ENCODE measurements at places on chromosomes 16 and 17.

- no peak for DNase-seq
These were observed 13.6 kb downstream of the CHD9 start for GRCh38 chr16:53068423-53068833.

GRCh38 chr16:86850670-86851069 lies 272.3 kb downstream of the FOXL1 start:
- no peak for DNase-seq

- no peak for DNase-seq
These were observed 38.2 kb downstream of the PSME3IP1 start for GRCh38 chr16:57147381-57148221.

DNA sequence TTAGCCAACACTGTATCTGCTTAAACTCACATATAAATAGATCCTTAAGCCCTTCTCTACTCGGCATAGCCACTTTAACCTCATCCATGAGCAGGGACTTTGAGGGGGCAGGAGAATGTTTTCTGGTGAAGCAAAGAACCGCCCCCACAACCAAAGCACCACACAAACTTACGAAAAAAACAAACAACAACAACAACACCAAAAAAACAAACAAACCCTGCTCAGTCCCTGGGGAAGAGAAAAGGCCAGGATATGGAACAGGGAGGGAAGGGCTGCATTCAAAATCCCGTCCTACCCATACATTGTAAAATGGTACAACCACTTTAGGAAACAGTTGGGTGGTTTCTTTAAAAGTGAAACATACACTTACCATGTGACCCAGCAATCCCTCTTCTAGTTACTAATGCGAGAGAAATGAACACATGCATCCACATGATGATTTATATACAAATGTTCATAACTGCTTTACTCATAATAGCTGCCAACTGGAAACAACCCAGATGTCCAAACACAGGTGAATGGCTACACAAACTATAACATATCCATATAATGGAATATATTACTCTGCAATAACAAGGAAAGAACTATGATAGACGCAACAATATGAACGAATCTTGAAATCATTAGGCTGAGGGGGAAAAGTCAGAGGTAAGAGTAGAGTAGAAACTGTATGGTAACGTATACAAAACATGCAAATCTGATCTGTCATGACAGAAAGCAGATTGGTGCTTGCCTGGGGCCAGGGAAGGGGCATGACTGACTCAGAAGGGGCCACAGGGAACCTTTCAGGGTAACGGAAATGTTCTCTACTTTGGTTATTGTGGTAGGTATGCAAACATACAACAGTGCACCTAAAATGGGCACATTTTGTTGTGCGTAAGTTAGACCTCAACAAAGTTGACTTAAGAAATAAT lies 37.7 kb upstream of the TOB1 start:
- no peak for DNase-seq

DNA sequence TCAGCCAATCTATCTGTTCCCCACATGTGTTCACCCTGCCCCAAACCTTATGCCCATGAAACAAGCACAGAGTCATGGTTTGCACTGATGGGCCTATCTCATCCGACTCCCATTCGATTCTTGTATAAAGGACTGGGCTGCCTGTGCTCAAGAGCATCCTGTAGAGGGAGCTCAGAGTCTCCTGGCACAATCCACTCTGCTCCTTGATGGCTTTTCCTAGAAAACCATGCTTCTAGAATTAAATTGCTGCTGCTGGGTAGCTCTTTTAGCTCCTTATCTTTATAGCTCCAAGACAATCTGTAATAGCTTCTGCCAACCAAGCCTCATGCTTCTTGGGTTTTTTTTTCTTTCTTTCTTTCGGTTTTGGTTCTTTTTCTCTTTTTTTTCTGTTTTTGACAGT lies 9.7 kb downstream of the ZNF19 start:
- no peak for DNase-seq

DNA sequence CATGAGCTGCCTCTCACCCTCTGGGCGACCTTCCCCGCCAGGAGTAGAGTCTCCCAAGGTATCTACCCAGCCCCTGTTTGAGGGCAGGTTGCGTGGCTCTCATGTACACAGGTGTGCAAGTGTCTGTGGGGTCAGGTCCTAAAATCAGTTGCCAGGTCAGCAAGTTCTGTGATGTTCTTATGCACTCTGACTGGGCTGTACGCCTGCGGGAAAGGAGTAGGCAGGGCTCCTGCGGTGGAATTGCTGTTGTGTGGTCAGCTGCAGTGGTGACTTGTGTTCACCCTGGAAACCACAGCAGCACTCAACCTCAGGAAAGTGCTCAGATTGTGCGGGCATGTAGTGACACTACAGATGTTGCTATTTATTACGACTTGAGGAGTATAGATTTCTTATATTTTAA lies 19.4 kb downstream of the NARF start:
- no peak for DNase-seq

GRCh38 chr17:64502809-64503208 lies 3.3 kb downstream of the DDX5 start:
- DNase-seq = no peak

- DNase-seq = no peak
These were observed 191.8 kb upstream of the HSBP1 start for GRCh38 chr16:83615953-83616350.

- DNase-seq = no peak
These were observed 42.1 kb downstream of the TBC1D16 start for GRCh38 chr17:79993390-79994227.

DNA sequence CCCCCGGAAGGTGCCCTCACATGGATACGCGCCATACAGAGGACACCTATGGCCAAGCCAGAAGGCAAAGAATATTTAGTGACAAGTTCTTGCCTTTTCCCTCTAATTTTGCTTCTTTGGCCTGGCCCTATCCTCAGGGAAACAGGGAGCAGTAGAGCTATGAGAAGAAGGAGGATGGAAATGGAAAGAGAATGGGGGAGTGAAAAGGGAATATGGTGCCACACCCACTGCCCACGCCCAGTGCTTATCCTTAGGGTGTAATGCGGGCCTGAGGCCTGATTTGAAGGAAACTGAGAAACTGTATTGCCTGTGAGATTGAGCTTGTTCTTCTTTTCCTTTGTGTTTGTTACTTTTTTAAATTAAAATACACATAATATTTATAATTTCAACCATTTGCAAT lies 255.1 kb downstream of the HS3ST3A1 start:
- DNase-seq = no peak

DNA sequence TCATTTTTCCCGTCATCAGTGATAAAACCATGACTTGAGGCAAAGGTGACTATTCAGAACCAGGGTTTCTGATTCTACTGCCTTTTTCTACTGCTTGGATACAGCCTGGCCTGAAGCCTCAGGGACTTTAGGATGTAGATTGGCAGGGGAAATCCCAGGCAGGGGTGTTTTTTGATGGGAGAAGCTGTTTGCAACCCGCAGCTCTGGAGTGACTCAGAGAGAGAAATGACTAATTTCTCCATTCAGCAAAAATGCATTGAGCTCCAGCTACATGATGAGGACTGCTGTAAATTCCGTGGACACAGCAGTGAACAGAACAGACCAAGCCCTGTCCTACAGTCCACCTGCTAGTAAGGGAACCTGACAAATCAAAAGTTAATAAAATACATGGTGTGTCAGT lies 560.6 kb downstream of the CDH13 start:
- peak; percentile 56 for DNase-seq

GRCh38 chr16:21260870-21261791 lies 17.0 kb downstream of the CRYM start:
- DNase-seq = peak; percentile 94

GRCh38 chr17:51629232-51629631 lies 368.9 kb downstream of the UTP18 start:
- no peak for DNase-seq

GRCh38 chr16:58409316-58409973 lies 17.2 kb downstream of the GINS3 start:
- peak; percentile 98 for DNase-seq

- no peak for DNase-seq
These were observed 14.5 kb downstream of the CD2BP2 start for GRCh38 chr16:30340621-30341020.

- DNase-seq = no peak
These were observed 73.7 kb downstream of the C16orf95 start for GRCh38 chr16:87243478-87243877.

- DNase-seq = no peak
These were observed 36.1 kb upstream of the HELZ start for GRCh38 chr17:67281053-67281452.

- no peak for DNase-seq
These were observed 17.0 kb upstream of the TMEM132E start for GRCh38 chr17:34562387-34562786.

DNA sequence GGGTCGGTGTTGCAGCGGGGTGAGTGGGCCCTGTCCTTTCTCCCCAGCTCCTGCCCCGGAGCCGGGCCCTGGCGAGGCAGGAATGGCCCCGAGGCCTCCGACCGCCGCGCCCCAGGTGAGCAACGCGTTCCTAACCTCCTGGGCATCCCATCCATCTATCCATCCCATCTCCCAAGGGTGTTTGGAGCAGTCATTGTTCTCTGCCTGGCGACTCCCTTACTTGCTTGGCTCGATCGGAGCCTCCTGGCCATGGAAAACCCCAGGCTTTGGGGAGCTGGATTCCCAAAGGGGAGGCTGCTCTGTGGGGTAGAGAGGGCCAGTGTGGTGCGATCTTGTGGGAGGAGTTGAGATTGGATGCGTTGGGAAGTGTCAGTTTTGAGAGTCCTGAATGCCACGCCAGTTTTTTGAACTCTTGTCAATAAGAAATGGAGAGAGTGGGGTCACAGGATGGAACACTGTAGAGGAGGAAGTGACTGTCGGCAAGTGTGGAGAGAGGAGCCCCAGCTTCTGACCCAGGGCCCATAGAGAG lies 684 bp downstream of the ZFP90 start:
- no peak for DNase-seq

DNA sequence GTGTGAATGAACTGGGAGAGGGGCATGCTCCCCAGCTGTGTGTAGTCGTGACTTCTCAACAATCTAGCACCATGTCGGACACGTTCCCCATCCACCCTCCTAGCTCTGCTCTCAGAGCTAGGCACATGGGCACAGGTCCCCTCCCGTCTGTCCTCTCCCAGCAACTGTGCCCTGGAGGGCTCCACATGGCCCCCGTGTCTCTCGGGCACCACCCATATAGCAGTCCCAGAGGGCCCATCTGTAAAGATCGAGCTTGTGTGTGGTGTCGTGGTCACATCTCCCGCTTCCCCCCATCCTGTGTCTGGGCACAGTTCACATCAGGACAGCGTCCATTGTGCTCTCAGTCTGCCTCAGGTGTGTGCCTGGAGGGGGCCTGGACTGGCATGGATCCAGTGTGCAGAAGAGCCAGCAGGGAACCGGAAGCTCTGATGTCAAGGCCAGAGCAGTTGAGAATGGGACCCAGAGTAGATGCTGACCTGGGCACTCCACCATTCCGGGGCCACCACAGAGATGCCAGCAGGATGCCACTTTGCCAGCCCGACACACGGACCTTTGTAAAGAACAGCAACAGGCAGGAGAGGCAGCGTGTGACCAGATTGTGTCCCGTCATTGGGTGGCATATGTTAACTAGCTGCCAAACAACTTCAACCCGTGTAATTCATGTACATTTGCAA lies 55.7 kb downstream of the MARF1 start:
- no peak for DNase-seq

DNA sequence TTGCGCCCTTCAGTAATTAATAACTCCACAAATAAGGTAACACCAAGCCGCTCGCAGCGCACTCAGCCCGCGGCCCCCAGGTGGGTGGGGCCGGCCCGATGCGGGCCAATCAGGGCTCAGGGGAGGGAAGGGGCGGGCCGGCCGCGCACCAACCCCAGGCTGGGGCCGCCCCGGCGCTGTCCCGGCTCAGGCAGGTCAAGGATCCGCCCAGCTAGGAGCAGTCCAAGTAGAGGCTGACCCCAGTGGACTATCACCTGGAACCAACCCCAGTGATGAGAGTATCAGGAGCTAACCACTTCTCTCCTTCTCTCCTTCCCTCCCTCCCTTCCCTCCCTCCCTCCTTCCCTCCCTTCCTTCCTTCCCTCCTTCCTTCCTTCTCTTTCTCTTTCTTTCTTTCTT lies 110.8 kb downstream of the C16orf78 start:
- peak; percentile 23 for DNase-seq

GRCh38 chr16:72921106-72921505 lies 126.8 kb downstream of the ZFHX3 start:
- no peak for DNase-seq
